Activated gamma-delta T cell treated with anti-CD3 and anti-CD28 coated beads, Interleukin-2, amount 50 U/mL, for 16 hours (primary cell): ENCODE measurements at places on chromosomes 1 and 21.

- DNase-seq, result no peak
These were observed 55.0 kb upstream of the ATP2B4 start for GRCh38 chr1:203571661-203572060.

DNA sequence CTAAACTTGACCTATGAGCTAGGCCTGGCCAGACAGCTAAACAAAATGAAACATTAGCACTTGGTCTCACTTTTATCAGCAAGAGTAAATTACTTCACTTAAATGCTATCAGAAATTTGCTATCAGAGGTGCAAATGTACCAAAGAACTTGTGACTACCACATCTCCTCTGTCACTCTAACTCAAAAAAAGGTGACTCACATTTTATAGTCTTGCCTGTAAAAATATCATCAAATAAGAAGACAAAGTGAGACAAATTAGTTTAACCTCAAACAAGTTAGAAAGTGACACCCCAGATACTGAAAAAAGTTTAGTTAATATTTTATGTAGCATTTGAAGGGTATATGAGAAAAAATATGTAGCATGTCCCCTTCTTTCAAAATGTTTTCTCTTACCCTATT, 76.9 kb downstream of the EPS15 start:
- no peak for DNase-seq

DNA sequence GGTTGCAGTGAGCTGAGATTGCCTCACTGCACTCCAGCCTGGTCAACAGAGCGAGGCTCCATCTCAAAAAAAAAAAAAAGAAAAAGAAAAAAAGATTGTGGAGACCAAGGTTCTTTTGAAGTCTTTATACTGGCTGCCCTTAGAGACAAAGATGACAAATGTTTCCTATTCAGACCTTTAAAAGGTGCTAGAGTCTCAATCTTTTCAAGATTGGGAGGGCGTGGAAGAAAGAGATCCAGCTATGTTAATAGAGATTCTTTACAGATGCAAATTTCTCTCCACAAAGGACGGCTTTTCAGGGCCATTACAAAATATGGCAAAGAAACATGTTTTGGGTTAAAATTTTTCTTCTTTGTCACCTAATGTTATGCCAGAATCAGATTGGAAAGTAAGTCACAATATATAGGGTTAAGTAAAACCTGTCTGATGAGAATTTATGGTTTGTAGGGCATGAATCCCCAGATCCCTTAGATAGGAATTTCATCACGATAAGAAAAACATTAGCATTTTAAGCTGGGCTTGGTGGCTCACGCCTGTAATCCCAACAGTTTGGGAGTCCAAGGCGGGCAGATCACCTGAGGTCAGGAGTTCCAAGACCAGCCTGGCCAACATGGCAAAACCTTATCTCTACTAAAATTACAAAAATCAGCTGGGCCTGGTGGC, 13.0 kb upstream of the MORC3 start:
- no peak for DNase-seq

DNA sequence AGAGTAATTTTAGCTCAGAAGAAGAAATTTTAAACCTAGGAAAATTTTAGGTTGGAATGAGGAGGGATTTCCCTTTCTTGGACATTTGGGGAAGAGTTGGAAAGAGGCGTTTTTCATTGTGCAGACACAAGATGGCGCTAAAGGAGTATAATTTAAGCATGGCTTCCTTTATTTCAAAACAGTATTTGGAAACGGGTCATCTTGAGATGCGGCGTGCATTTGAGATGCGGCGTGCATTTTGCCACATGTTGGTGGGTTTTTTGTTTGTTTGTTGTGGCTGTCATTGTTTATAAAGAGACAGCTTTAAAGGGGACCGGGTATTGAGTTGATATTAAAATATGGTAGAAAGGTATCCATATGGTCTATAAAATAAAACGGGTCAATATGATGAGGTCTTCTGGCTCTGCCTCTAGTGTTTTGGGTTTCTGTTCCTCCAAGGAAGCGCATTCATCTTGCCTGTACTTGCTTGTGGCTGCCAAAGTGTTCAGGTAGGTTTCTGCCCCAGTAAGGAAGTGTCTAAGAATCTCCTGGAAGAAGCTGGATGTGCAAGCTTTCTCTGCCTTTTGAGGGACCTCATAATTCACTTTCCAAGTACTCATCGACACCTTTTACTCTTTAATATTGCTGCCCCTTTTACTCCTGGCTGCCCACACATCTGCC, 210.3 kb downstream of the SLC35F3 start:
- no peak for DNase-seq

GRCh38 chr21:45180246-45180599, 105.8 kb downstream of the ADARB1 start:
- DNase-seq, result no peak

DNA sequence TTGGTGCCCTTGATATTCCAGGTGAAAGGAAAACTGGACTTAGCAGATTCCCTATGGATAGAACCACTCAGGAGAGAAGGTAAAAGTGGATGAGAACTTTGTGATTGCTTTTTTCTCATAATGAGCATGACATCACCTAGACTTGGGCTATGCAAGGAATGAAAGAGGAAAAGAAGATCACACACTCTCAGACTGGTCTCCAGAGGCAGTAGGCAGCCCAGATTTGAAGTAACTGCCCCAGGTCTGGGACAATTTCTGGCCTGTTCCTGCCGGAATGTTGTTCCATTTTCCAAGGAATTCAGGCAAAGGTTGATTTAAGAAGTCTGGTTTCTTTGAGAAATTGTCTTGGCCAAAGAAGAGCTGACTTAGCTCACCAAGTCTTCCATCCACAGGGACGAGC, 31.7 kb upstream of the USP24 start:
- DNase-seq, result no peak

- no peak for DNase-seq
These were observed 21.5 kb downstream of the CDC73 start for GRCh38 chr1:193143285-193143684.

DNA sequence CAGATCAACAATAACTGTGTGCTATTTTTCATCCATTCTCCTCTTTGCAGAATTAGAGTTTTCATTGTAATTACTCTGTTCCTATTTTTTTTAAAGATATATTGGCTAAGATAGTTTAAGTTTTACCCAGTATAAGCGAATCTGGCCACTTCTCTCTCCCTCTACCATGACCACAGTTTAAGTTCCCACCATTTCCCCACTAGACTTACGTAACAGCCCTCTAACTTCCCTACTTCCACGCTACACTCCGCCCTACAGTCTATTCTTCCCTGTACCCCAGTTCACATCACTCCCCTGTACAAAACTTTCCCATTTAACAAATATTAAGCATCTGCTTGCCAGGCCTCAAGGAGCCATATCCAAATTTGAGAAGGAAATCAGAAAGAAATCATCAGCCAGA, 16.5 kb downstream of the CTSK start:
- no peak for DNase-seq

DNA sequence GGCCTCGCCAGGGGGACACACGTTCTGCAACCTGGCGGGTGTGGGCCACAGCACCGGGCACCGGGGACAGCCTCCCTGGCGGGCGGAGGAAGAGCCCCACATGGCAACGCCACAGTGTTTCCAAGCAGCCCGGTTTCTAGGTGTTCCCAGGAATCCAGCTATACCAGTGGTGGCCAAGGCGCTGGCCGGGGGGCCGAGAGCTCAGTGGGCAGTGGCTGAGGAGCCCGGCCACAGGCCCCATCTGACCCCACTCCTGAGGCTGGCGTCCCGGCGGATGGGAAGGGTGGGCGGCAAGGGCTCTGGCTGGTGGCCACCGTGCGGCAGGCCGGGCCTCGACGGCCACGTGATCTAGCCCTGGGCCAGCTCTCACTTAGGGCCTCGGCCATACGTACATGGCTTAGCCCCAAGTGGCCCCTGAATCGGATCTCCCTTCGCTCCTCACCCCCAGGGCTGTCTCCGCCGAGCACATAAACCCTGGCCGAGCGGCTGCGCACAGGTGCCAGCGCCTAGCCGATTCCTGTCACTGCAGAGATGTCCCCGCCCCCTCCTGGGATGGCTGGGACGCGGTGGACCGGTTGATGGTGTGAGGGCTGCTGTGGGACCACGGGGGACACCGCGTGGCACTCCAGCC, 68.7 kb downstream of the MORN1 start:
- DNase-seq, result no peak

GRCh38 chr1:89311757-89312156, 39.1 kb upstream of the GBP5 start:
- DNase-seq, result no peak

DNA sequence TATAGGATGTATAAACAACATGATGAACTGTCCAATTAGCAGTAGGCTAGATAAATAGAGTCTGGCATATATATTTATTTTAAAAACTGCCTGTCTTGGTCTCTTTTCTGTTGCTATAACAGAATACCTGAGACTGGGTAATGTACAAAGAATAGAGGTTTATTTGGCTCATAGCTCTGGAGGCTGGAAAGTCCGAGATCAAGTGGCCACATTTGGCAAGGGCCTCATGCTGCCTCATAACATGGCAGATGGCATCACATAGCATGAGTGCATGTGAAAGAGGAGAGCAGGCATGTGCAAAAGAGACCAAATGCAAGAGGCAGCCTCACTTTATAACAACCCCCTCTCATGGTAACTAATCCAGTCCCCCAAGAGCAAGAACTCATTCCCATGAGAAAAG, 6.0 kb downstream of the STYXL2 start:
- no peak for DNase-seq

DNA sequence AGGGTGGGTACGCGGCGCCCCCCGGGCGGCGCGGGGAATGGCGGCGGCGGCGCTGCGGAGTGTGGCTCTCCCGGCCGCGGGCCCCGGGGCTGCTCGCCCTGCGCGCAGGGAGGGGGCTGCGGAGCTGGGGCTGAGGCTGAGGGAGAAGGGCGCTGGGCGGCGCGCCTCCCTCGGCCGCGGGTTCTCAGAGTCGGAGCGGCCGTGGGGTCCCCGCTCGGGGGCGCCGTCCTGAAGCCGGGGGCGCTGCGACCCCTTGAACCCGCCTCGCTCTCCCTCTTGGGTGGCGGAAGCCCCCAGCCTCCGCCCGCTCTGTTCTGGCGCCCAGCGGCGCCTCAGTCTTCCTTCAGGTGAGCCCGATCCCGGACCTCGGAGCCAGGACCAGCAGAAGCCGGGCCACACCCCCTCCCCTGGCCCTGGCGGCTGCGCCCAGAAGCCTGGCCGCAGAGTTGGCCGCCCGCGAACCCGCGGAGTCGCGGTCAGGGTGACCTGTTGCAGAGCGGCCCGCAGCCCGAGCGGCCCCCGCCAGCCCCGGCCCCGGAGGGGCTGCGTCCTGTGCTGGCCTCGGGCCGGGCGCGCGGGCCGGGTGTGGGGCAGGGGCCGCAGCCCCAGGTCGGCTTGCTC, 532 bp downstream of the RALGPS2 start:
- DNase-seq, result no peak

DNA sequence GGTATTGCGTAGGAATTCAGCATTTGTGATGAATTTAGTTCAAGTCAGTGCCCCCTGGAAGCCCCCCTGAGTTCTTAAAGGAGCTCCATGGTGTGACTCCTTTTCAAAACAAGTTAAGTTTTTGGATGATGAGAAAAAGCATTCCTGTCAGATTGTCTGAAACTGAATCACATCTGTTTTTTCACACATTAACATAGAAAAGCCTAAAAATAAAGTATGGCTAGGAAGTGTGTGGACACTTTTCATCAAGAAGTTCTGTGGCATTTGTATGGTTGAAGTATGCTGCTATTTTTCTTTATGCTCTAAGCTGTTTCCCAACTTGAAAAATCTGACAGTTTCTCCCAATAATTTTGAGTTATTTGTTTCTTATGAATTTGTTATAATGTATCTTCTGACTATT, 33.7 kb downstream of the PRDM2 start:
- no peak for DNase-seq

DNA sequence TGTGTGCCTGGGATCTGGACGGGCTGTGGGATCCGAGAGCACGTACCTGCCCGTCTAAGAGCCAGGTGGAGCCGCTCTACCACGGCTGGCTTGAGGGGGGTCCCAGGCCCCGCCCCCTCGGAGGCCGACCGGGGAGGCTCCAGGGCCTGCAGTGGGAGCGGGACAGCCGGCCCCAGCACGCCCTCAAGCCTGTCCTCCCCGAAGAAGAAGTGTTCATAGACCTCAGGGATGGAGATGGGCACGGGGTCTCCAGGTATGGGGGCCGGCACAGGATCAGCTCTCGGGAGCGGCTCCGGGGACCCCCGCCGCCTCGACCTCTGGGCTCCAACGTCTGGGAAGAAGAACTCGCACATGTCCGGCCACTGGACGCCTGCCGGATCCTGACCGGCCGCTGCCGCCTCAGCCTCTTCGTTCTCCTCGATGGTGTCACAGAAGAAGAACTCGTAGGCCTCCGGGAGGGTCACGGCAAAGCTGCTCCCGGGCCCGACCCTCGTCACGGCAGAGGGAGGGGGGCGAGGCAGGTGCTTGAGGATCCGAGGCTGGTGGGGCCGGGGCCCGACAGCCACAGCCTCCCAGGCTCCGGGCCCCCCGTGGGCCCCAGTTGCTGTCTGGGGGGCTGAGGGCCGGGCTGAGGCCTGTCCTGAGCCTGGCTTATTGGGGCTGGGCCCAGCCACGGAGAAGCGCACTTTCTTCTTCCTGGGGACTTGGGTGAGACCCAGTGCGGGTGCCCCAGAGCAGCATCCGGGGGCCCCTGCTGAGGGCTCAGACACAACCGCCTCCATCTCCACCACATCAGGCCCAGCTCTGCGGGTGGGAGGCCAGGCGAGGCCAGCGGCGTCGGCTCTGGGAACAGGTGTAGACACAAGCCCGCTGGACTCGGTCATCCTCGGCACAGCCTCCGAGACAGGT, 2.8 kb downstream of the PERM1 start:
- no peak for DNase-seq

DNA sequence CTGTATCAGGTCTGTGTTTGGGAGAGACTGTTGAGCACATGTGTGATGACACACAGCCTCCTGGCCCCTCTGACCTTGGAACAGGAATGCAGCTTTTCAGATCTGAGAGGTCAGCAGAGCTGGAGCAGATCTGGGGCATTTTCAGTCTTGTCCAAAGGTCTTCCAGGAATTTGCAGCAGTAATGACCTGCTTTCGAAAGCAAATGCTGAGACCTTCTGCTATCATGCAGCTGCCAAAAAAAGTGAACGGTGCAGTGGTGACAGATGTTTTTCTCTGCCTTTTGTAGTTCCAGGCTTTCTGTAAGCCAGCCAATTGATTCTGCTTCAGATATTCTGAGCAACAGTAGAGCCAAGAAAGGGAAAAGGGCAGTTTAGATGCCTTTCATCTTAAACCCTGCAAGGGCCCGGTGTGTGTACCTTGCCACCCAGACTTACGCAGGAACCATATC, 137.8 kb upstream of the COA6 start:
- DNase-seq, result no peak

- DNase-seq, result no peak
These were observed 105.6 kb upstream of the USH2A start for GRCh38 chr1:216528816-216529215.

DNA sequence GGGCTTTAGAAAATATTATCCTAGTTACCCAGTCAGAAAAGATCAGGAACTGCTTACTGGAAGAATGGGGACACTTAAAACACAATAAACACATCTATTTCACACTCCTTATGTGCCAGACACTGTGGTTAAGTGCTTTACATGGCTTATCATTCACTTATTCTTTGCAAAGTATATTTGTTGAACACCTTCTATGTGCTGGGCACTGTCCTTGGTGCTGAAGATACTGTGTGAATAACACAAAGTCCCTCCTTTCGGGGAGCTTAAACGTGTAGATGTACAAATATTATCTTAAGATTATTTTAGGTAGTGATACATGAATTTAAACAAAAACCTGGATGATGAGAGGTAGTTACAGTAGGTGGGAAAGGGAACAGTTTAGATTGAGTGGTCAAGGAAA, 169.3 kb downstream of the ST6GALNAC5 start:
- DNase-seq, result no peak

GRCh38 chr1:180515857-180516388, 13.5 kb upstream of the ACBD6 start:
- peak; percentile 24 for DNase-seq
